ENCODE measurements at places on chromosomes 2 and 18. TPM values are rescaled to one million over a fixed set of nuclear protein-coding genes. Genes with fewer than 3 reads are reported as not detected.

Gene SERPINB13
- not detected for total RNA-seq

Gene SMAD7
- 20.9 TPM for total RNA-seq

Gene CCDC74B
- 6.4 TPM for total RNA-seq

Gene PAIP2B
- 0.23 TPM for total RNA-seq

Gene NDC80
- total RNA-seq: 10.9 TPM

Gene ALK
- total RNA-seq: not detected

Gene TUBA4B
- 0.10 TPM for total RNA-seq

Gene POTEJ
- total RNA-seq: not detected

Gene RTTN
- 5.1 TPM for total RNA-seq

Gene DSG1
- total RNA-seq: not detected

Gene CPO
- 0.05 TPM for total RNA-seq

Gene LIMS4
- 0.60 TPM for total RNA-seq

Gene TMEM131
- 14.4 TPM for total RNA-seq

Gene SULT1C2
- total RNA-seq: 0.39 TPM

Gene LRRTM1
- not detected for total RNA-seq

Gene CYRIA
- total RNA-seq: 0.72 TPM

Gene PIK3C3
- 19.5 TPM for total RNA-seq

Gene C2orf78
- total RNA-seq: not detected

Gene LOXL3
- 0.60 TPM for total RNA-seq

Gene PARD6G
- total RNA-seq: 3.4 TPM

Gene TGFBRAP1
- 15.3 TPM for total RNA-seq

Gene PSMA8
- total RNA-seq: not detected

Gene CROCC2
- total RNA-seq: not detected

Gene ST8SIA5
- not detected for total RNA-seq

Gene AMER3
- not detected for total RNA-seq

Gene TGFA
- total RNA-seq: 4.6 TPM

Gene HOXD12
- not detected for total RNA-seq

Gene STPG4
- total RNA-seq: not detected

Gene ECEL1
- total RNA-seq: 0.23 TPM

Gene SLC9A4
- not detected for total RNA-seq

Gene GPR35
- total RNA-seq: 1.0 TPM

Gene DSEL
- 0.41 TPM for total RNA-seq

Gene SLC40A1
- total RNA-seq: 2.0 TPM

Gene INHA
- 0.52 TPM for total RNA-seq

Gene SLC5A7
- total RNA-seq: not detected

Gene GNLY
- not detected for total RNA-seq

Gene CHPF
- total RNA-seq: 31.7 TPM

Gene NBAS
- total RNA-seq: 15.6 TPM

Gene USP40
- 22.5 TPM for total RNA-seq

Gene TANC1
- total RNA-seq: 7.9 TPM

Gene SP140
- total RNA-seq: not detected

Gene MC4R
- total RNA-seq: not detected

Gene VAMP5
- 0.16 TPM for total RNA-seq

Gene DPY30
- total RNA-seq: 108 TPM

Gene REEP1
- total RNA-seq: 1.1 TPM

Gene C2orf66
- 0.08 TPM for total RNA-seq

Gene ZNF892
- total RNA-seq: 0.92 TPM

Gene PROM2
- not detected for total RNA-seq

Gene TCF23
- not detected for total RNA-seq

Gene LOXHD1
- not detected for total RNA-seq

Gene DTNB
- 9.0 TPM for total RNA-seq

Gene NCKAP5
- total RNA-seq: 0.76 TPM

Gene GPR75
- 1.2 TPM for total RNA-seq

Gene ANKAR
- 1.9 TPM for total RNA-seq

Gene LCT
- total RNA-seq: 0.03 TPM

Gene GALM
- 13.5 TPM for total RNA-seq

Gene CRACDL
- total RNA-seq: 3.6 TPM

Gene SCG2
- total RNA-seq: 0.94 TPM

Gene GREB1L
- total RNA-seq: 5.4 TPM
